ENCODE measurements at places on chromosomes 11 and 22.

GRCh38 chr11:36051235-36052144 is 107.6 kb downstream of the LDLRAD3 start:
- H3K27me3 ChIP-seq: no peaks in the 10 kb centered on the region
- H3K27ac ChIP-seq: no peak overlapping the region
- no peaks in the 10 kb centered on the region for H3K36me3 ChIP-seq
- no peak for DNase-seq
- H3K4me3 ChIP-seq: no peak overlapping the region

DNA sequence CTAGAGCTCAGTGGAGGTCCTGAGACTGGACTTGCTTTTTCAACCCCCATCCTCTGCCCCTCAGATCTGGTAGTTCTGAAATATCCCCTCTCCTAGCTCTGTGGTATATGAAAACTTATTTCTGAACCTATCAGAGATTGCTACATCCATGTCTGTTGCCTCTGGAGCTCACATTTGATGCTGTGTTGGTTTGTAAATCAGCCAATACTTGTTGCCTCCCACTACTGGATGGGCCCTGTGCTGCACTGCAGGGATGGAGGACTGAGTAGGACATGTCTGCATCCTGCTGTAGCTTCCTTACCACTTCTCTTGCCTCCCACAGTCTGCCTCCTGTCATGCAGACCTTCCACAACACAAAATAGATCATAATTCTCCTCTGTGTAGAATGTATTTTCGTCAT is 5.2 kb downstream of the OLFML1 start:
- no peaks in the 10 kb centered on the region for H3K36me3 ChIP-seq
- no peak for DNase-seq
- no peak overlapping the region for H3K27ac ChIP-seq
- no peaks in the 10 kb centered on the region for H3K27me3 ChIP-seq
- no peak overlapping the region for H3K4me3 ChIP-seq

DNA sequence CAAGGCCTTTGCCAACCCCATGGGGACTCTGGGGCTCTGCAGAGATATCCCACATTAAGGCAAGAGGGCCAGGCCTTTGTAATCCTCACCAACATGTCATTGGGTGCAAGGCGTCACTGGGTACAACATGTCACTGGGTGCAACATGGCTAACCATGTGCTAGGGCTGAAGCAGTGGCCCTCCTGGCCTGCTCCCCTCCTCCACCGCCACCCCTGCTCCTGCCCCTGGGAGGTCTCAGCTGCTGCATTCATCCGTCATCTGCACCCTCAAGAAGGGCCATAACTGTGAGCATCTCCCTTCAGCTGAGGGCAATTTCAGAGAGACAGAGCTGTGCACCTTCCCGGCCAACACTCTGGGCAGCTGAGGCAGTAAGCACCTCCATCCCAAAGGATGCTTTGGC is 16.7 kb upstream of the OAF start:
- no peak overlapping the region for H3K27ac ChIP-seq
- no peak overlapping the region for H3K4me3 ChIP-seq
- no peak for DNase-seq
- no peaks in the 10 kb centered on the region for H3K36me3 ChIP-seq

DNA sequence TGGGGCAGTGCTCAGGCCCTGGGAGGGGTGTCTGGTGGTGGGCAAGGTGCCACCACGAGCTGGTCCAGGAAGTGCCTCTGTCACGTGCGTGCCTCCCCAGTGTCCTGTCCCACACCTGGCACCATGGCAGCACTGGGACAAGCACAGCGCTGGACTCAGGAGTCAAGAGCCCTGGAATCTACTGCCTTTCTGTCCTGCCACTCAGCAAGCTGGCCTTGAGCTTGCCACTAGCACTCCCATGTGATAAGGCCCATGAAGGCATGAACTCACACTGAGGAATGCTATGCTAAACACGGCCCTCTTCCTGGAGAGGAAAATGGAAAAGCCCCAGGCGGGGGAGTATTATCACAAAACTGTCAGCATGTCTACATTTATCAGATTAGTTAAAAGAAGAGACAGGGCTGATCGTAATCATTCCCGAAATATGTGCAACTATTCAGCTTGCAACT is 50.7 kb upstream of the SLC35C1 start:
- DNase-seq: no peak
- no peak overlapping the region for H3K27ac ChIP-seq
- peaks cover 13% of the 10 kb centered on the region for H3K4me1 ChIP-seq
- no peak overlapping the region for H3K4me3 ChIP-seq
- H3K27me3 ChIP-seq: peaks cover 33% of the 10 kb centered on the region

GRCh38 chr11:45165386-45165785 is 18.9 kb downstream of the PRDM11 start:
- H3K36me3 ChIP-seq: no peaks in the 10 kb centered on the region
- H3K4me3 ChIP-seq: no peak overlapping the region
- H3K4me1 ChIP-seq: peaks cover 10% of the 10 kb centered on the region
- H3K27ac ChIP-seq: no peak overlapping the region
- DNase-seq: no peak
- H3K27me3 ChIP-seq: no peaks in the 10 kb centered on the region
